ENCODE measurements at places on chromosomes 12 and 14. TPM values are rescaled to one million over a fixed set of nuclear protein-coding genes. Genes with fewer than 3 reads are reported as not detected.

- no peak for DNase-seq
Measured at GRCh38 chr14:55388160-55388559, 23.5 kb downstream of the ATG14 start.

DNA sequence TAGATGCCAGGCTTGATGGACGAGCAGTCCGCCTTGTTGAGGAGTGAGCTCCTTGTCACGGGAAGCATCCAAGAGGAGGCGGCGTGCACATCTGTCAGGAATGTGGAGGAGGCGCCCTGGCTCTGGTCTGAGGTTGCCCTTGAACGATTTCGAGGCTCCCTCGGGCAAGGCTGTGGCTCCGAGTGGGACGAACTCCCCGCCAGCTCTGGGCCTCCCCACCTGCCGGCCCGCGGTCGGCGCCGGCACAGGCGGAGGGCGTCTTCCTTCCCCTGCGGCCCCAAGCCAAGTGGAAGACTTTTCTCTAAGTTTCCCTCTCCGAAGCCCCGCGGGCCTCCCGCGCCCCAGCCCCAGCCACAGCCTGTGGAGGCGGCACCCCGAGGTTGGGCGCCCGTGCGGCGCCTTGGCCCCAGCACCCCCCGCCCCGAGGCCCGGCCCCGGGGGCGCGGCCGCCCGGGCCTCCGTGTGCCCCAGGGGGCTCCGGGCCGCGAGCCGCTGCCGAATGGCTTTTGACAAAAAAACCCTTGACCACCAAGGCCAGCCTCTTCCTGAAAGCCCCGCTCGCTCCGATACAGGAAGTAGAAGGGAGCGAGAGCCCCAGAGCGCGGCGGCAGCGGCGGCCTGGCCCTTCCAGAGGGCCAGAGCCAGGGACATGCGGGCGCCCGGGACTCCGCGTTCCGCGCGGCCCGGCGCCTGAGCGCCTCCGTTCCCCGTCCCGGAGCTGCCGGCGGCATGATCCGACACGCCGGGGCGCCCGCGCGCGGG, at the start of gene RIN3:
Gene RIN3, plus strand, starts transcription at position 578 of the 762 bp plus-strand sequence. Its CDS starts 152 bp downstream, at position 730.
- peak; percentile 80 for DNase-seq

GRCh38 chr12:107670999-107671643, 14.5 kb upstream of the PWP1 start:
- no peak for DNase-seq

DNA sequence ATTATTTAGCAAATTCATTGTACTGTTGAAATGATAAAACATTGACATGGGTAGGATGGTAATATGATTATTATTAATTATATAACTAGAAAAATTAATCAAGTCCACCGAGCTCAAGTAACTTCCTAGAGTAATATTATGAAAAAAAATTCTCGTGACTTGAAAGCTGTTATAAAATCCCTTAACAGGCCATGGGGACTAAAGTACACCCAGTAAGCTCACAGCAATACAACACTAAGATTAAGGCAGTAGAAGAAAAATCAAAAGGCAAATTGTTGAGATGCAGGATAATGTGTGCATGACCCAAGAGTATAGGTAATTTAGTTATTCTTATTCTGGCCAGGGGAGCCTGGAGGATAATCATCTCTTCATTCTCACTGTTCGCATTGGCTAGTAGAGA, 162.6 kb upstream of the LRIG3 start:
- no peak for DNase-seq

GRCh38 chr12:12017135-12017581, 53.6 kb upstream of the BCL2L14 start:
- no peak for DNase-seq

DNA sequence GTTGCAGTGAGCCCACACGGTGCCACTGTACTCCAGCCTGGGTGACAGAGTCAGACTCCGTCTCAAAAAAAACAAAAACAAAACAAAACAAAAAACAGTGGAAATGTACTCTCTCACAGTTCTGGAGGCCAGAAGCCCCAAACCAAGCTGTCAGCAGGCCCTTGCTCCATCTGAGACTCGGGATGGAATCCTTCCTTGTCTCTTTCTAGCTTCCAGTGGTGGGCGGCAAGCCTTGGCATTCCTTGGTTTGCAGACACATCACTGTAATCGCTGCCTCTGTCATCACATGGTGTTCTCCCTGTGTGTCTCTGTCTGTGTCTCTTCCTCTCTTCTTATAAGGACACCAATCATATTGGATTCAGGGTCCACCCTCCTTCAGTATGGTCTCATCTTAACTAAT, 6.4 kb downstream of the TNS2 start:
- DNase-seq: no peak

GRCh38 chr14:97900196-97900854, 1103.1 kb downstream of the VRK1 start:
- DNase-seq: no peak

GRCh38 chr12:129101816-129102215, 248.5 kb downstream of the GLT1D1 start:
- DNase-seq: no peak

Gene DPF3
- 0.11 TPM for total RNA-seq

GRCh38 chr14:65637780-65638179, 225.2 kb downstream of the FUT8 start:
- no peak for DNase-seq

Gene ACSM4
- not detected for total RNA-seq

Gene EML1
- 28.3 TPM for total RNA-seq

GRCh38 chr14:51544471-51544870, 107.2 kb upstream of the FRMD6 start:
- DNase-seq: no peak

DNA sequence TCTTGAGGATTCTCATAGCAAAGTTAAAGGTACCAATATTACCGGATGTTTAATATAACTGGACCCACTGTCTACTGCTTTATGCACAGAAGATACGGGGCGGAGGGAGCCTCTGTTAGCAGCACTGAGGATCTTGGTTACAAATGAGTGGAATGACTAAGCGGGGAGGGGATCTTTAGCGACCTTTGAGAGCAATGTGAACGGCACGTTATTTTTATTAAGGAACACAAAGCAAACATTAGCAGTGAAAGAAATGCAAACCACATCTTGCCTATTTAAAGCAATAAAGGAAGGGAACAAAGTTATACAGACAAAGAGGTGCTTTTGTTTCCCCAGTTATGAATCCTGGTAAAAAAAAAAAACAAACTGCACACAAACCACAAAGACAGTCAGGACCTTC, 27.1 kb upstream of the PRMT8 start:
- no peak for DNase-seq

- DNase-seq: no peak
Measured at GRCh38 chr12:104623883-104624282, 167.1 kb downstream of the CHST11 start.

GRCh38 chr12:7395950-7396349, 48.0 kb downstream of the CD163L1 start:
- DNase-seq: no peak

Gene RERG
- 55.7 TPM for total RNA-seq

GRCh38 chr14:33404964-33405574, 466.4 kb downstream of the NPAS3 start:
- DNase-seq: no peak

GRCh38 chr14:76636602-76637001, 124.7 kb upstream of the VASH1 start:
- DNase-seq: no peak

Gene NGB
- total RNA-seq: not detected

GRCh38 chr14:48568688-48569087, 893.3 kb upstream of the MDGA2 start:
- DNase-seq: no peak

- no peak for DNase-seq
Measured at GRCh38 chr14:56207626-56208292, 89.5 kb downstream of the PELI2 start.

DNA sequence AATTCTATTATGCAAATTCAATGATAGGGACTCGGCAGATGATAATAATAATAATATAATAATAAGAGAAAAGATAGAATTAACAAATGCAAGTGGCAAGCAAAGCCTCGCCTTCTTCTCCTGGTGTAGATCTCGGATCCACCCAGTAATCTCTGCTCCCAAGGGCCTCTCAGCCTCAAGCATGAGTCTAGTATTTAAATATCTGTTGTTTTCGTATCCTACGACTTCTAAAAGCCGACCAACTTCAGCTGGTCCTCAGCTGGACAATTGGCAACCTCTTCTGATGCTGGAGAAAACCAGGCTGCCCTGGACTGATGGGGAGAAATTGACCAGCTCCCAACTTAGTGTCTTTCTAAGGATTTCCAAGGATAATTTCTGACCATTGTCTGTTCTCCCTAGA, 14.0 kb upstream of the MAP1LC3B2 start:
- no peak for DNase-seq

DNA sequence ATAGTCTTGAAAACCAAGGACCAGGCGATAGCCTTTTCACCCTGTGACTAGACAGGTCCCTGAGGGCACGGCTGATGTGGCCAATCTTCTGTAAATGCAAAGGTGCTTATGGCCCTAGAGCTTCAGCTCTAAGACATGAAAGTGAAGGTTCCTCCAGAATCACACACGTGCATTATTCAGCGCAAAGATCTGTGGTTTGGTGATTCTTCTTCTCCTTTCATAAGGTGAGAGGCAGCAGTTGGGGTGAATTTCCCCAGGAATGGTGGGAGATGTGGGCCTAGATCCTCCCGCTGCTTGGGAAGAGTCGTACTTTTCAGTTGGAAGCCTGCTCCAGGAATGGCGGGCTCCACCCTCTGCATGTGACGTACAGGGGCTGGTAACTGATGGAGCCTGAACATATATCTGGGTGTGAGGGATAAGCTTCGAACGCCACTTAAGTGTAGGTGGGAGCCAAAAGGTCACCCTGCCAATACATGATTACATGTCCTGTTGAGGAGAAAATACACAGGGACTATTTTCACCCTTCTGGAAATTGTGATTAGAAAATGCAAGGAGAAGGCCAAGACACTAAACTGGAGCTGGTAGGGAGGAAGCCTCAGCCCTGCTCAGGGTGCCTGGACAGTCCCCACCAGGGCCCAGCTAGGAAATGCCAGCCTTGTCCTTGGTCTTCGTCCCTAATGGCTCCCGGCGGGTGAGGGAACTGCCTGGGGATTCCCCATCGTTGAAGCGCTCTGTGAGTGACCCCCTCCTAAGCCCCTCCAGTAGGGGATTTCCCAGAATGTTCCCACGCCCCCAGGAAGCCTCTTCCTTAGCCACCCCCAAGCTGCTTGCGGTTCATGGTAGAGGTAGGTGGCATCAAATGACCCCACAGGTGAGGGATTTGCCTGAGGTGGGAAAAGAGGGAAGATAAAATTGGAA, 17.6 kb downstream of the BATF start:
- DNase-seq: no peak

GRCh38 chr14:96598332-96598928, 96.2 kb downstream of the PAPOLA start:
- DNase-seq: no peak

Gene KRT73
- total RNA-seq: not detected

DNA sequence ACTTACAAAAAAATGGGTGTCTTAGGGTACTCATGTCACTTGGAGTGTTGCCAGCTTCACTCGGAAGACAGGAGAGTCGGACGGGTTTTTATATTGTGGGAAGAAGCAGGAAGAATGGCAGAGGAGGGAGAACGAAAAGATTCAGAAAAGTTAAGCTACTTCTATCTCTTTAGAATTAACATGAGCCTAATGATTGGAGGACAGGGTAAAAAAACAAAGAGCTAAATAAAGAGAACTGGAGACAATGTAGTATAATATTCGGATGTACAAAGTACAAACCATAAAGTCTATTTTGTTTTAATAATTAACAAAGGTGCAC, 43.9 kb downstream of the EFCAB11 start:
- no peak for DNase-seq

DNA sequence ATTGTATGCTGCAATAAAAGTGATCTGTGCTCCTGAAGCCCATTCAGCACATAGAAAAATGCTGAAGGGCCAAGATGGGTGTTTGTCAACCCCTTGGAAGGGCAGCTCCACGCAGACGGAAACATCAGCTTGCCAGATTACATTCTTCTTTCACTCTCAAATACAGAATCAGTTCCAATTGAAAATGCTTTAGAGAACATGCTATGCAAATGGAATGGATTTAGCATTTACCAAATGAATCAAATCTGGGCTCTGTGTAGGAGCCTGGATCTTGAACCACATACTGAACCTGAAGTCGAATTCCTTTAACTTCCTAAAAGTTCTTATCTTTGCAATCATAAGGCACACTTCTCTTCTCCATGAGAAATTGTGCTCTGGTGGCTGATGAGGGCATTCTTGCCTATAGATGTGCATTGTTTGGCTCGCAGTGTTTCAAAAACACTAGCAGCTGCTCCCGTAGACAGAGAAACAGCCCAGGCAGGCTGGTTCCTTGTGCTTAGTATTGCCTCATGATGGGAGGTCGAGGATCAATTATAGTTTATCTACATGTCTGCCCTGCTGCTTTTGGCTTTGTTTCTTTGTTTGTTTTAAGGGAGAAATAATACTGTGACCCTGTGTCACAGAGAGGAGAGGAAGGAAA, 489.8 kb upstream of the FLRT2 start:
- no peak for DNase-seq

GRCh38 chr14:32625211-32625610, 296.1 kb downstream of the AKAP6 start:
- DNase-seq: no peak
